Activated gamma-delta T cell (primary cell): ENCODE measurements at places on chromosomes 6 and 20.

GRCh38 chr20:57482796-57483195 lies 42.1 kb downstream of the CTCFL start:
- DNase-seq: no peak

- no peak for DNase-seq
Observed at GRCh38 chr6:80862756-80863155, 756.3 kb downstream of the BCKDHB start.

DNA sequence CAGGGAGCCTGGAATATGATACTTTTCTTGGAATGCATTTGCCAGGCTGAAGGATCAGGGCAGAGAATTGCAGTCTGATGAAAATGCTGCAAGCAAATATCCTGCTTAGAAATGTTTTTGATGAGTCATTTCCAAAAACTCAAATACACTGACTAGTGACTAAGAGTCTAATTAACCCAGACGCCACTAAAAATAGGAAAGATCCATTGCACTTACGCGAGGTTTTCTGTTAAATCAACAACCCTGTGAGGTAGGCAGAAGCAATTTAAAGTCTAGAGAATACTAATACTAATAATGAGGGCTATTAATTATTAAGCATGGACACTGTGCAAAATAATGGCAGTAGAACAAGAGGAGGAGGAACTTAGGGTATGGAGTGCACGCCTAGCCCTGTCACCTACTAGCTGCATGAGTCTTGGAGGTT lies 130.1 kb upstream of the DOK5 start:
- no peak for DNase-seq

- DNase-seq: no peak
Observed at GRCh38 chr6:144769142-144769541, 484.0 kb downstream of the UTRN start.

GRCh38 chr6:33446356-33446755 lies 8.0 kb upstream of the ZBTB9 start:
- DNase-seq: no peak

DNA sequence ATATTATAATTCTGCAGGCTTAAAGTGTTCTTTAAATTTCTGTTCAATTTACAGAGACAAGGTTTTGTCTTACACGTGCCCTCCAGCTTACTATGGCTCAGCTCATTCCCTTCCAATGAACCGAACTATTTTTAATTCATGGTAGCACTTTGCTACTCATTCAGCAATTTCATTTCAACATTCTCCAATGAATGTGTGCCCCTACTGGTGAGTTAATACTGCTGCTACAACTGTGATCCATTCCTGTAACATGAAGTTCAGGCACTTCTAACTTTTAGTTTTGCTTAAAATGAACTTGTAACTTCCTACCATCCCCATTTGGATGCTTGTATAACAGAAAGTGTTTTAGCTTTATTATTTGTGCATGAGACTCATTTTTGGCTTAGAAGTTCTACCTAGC lies 99.7 kb downstream of the F13A1 start:
- DNase-seq: no peak

- no peak for DNase-seq
Observed at GRCh38 chr6:27040244-27041042, 207.1 kb upstream of the PRSS16 start.

DNA sequence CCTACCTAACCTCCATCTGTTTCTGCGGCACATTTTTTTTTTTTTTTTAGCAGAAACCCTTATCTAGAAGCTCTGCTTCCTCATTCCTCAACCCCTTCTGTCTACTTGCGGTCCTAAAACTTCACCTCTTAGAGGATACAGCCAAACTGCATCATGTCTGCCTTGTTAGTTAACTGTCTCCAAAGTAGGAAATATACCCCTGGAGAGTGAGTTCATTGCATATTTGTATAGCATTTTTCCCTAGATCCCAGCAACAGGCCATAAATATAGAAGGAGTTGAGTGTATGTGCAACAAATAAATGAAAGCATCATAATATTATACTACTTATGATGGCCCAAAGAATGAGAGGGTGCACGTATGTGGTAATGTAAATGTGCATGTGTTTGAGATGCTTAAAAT lies 1288.6 kb upstream of the GJE1 start:
- no peak for DNase-seq

DNA sequence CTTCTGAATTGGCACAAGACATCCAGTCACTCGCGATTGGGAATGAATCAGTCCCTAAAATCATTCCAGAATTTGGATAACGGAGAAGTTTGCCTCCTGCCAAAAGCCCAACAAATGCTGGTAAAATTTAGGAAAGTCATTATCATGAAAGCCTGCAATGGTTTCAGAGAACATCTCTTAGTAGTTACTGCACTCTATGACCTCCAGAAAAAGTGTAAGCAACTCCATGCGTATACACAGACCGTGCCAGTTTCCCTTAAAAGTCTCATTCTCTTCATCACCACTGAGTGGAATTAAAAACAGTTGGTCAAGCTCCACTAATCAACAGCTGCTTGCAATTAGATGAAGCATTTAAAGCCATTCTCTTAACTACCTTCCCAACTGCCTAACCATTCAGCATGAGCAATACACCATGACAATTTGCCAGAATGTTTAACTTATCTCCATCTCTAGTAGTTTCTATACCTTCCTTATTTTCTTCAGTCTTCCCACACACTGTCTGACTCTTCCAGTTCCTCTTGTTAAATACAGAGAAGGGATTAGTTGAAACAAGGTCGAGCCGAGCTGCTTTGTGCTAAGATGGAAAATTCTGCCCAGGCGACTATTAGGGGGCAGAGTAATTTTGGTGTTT lies 183.6 kb upstream of the PRDM1 start:
- DNase-seq: no peak

GRCh38 chr6:92047860-92048259 lies 1371.5 kb downstream of the EPHA7 start:
- DNase-seq: no peak

DNA sequence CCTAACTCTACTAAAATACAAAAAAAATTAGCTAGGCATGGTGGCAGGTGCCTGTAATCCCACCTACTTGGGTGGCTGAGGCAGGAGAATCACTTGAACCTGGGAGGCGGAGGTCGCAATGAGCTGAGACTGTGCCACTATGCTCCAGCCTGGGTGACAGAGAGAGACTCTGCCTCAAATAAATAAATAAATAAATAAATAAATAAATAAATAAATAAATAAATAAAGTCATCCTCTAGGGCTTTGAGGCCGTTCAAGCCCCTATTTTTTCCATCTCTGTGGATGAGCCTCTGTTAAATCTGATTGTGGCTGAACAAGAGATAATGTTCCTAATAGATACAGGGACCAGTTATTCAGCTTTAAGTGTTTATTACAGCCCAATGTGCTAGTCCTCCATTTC lies 31.8 kb upstream of the FAM110A start:
- DNase-seq: no peak

GRCh38 chr20:43066125-43066524 lies 123.6 kb downstream of the PTPRT start:
- DNase-seq: no peak
